Retina (tissue), 1 donor: ENCODE measurements at places on chromosomes 12 and 14.

DNA sequence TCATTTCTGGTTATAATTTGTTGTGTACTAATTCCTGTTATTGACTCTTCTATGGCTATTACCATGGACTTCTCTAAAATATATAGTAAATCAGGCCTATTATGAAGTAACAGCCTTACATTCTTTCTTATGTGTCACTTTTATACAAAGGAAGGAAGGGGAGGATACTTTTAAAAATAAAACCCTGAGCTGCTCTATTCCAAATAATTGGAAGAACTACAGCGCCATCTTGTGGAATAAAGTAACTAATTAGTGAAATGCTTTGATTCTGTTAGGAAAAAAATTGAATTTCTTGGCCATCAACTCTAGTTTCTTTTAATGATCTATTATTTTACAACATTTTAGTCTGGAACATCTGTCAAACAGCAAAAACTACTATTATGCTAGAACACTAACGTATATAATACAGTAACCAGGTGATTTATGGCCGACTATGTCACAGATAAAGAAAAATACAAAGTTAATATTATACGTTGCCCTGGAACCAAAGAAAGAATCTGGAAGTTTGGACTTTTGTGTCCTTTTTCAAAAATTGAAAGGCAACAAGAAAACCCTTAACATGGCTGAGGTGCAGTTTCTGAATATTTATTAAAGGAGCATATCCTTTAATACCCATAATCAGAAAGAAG, 55.0 kb upstream of the NELL2 start:
- peak; percentile 33 for DNase-seq

DNA sequence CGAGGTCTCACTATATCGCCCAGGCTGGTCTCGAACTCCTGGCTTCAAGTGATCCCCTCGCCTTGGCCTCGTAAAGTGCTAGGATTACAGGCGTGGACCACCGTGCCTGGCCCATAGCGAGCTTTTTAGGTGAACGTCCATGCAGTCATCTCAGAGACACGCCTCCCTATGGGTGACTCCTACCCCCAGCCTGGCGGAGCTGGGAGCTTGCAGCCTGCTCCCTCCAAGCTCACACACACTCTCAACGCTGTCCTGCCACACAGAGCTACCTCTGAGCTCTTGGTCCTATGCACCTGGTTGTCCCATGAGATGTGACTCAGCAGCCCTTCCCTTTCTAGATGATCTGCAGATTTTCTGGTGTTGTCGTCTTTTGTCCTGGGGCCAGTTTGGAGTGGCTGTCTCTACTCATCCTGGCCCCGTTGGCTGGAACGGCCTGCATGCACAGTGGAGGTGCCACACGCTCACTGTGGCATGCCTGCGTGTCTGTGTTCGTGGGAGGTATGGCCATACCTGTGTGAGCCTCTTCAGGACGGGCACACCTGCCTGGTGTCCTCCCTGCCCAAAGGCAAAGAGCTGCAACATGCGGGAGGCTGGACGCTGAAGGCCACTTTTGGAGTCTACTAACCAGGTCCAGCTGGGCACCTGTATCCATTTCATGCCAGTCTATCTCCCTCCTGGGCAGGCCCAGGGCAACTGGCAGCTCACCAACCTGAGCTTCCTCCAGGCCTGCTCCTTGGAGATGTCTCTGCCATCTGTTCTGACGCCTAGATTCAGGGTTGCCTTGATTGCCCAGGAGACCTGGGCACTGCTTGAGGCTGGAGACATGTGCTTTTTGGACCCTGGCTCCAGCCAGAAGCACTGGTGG, 18.1 kb downstream of the CABP1 start:
- DNase-seq: no peak

DNA sequence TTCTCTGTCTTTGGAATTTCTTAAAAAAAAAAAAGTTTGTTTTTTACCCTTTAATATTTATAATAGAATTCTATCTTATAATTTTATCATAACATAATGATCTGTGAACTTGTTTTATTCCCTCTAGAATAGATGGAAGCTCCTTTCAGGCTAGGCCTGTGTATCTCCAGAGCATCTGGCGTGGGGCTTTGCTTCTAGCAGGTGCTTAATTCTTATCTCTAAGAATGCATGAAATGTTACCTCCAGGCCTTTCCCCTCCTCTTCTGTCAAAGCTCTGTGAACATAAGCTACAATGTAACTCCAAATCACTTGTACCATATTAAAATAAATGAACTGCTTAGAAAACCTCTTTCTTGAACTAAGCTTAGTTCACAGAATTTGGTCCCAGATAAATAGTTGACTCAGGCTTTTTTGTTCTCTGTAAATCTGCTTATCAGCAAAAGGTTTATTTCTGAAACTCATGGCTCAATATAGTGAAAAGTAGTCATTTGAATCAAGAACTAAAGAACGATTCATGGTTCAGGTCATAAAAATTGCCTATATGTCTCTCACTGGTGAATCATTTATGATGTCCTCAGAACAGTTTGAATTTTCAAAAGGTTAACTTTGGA, 407.1 kb downstream of the TRHDE start:
- DNase-seq: no peak

DNA sequence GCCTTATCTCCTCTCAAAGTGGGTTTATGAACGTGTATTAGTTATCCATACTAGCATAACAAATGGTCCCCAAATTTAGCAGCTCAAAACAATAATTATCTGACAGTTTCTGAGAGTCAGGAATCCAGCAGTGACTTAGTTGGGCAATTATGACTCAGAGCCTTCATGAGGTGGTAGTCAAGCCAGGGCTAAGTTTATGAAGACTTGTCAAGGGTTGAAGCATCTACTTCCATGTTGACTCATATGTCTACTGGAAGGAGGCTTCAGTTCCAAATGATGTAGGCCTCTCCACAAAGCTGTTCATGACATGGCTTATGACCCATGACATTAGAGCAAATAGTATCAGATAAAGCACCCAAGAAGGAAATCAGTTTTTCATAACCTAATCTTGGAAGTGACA, 73.2 kb downstream of the IPO8 start:
- DNase-seq: no peak

DNA sequence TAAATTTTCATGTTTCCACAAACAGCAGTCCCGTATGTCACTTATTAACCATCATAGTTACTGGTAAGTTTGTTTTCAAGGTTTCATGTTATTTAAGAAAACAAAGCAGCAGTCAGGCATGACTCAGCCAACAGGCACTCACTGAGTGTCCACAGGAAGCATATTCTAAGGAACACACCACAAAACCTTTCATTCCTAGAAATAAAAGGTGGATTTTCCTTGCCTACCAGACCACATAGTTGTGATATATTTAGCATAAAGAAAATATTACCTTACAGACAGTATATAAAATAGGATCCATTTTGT, 143.3 kb upstream of the AVPR1A start:
- DNase-seq: no peak

- no peak for DNase-seq
Measured at GRCh38 chr14:75200451-75200850, 24.0 kb upstream of the TMED10 start.

DNA sequence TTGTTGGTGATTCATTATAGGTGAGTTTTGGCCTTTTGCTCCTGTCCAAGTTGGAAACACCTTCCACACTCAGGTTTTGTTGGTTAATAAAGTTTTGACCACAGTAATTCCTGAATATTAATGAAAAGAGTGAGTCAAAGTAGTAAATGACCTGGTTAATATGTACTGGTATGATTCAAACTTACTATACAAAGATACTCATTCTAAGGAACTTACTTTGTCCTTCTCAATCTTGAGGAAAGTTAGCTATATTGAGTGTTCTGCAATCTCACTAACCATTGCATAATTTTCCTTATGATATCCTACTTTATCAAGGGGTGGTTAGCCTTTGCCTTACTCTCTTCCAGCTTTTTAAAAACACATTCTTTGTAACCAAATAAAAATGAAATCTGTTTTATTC, 20.9 kb upstream of the HECTD1 start:
- DNase-seq: no peak

- DNase-seq: no peak
Measured at GRCh38 chr14:88748288-88748687, 44.5 kb downstream of the EML5 start.

- no peak for DNase-seq
Measured at GRCh38 chr12:14701809-14702568, 5.6 kb upstream of the GUCY2C start.

GRCh38 chr14:53146739-53147138, 6.4 kb downstream of the DDHD1 start:
- no peak for DNase-seq

- DNase-seq: no peak
Measured at GRCh38 chr12:124694250-124694649, 126.8 kb upstream of the NCOR2 start.

GRCh38 chr14:30443368-30444007, 115.5 kb upstream of the G2E3 start:
- DNase-seq: no peak

GRCh38 chr12:102514696-102515095, 34.3 kb upstream of the IGF1 start:
- no peak for DNase-seq

- no peak for DNase-seq
Measured at GRCh38 chr12:14999695-15000365, 27.0 kb downstream of the PDE6H start.

DNA sequence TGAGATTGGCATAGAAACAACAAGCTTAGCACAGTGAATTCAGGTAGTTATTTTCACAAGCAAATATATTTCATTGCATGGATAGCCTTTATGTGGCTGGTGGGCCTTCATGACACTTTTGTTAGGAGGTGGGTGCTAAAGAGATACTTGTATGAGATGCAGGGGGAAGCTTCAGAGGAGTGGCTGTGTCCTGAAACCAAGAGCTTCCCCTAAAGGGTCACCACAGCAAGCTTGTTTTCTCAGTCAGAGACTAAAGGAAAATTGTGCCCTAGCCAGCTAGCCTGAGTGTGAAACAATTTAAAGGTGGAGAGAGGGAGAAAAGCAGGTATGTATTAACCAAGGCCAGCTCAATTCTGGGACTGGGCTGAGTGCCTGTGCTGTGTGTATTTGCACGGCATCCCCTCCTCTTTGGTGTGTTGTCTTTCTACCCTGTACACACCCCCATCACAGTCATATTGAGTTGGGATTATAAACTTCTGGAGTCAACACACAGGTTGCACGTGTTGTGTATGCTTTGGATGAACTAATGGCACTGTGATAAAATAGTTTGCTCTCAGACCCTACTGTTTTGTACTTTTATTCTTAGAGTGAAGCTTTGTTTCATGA, 79.2 kb downstream of the RASSF8 start:
- DNase-seq: no peak

DNA sequence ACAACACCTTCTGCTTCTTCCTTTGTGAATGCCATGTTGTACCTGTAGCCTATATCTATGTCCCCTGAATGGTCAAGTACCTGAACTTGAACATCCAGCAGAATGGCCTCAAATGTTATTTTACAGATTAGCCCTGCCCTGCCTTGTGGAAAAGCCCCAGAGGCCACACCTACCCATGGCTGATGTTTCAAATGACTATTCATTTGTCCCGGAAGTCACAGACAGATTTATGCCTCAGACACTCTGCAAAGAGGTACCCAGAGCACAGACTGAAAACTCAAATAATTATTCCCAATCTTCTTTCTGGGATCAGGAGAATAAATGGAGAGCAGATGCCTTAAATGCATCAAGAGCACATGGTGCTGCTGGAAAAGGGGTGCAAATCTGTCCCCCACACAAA, 13.0 kb upstream of the DPF3 start:
- DNase-seq: no peak

DNA sequence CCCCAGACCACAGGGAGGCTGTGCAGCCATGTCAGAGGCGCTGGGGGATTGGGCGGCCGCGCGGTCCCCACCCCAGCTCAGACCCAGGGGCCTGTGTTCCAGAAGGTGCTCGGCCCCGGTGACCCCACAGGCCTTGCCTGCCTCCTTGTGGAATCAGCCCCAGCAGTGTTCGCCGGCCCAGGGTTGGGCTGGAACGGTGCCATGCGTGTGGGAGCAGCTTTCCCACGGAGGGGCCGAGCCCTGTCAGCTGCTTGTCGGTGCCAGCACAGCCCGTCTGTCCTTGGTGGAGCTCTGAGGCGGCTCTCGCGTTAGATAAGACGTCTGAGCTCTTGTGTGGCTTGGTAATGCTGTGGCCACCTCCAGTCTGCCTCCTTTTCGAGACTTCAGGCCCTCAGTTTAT, 8.5 kb downstream of the ZFYVE21 start:
- no peak for DNase-seq

- no peak for DNase-seq
Measured at GRCh38 chr14:99410019-99410418, 70.6 kb downstream of the SETD3 start.

DNA sequence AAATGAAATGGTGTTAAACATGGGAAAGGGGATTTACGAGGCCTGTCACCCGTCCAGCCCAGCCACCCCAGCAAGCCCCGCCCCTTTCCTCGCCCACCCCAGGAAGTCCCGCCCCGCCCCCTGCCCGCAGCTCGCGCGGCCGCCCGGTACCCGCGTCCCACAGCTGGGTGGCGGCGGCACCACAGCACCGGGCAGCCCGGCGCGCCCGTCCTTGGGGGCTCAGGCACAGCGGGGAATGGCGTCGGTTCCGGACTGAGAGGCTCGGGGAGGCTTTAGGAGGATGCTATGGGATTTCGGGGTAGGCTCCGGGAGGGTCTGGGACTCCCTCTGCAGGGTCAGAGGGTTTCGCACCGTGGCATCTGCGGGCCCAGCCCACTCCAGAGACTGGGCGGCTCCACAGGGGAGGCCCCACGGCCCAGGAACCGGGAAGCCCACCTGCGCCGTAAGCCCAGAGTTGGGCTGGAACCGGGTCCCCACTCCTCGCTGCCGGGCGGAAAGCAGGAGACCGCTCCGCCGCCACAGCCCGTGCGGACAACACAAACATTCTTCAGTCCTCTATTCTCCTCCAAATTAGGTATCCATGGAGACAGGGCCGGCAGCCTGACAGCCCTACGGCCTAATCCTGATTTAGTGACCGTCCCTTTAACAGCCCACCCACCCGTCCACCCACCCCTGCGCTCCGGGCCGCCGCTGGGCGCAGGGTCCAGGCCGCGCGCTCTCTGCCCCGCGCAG, 1.4 kb downstream of the FIGNL2 start:
- peak; percentile 86 for DNase-seq

- DNase-seq: no peak
Measured at GRCh38 chr12:15526033-15526432, 203.7 kb downstream of the PTPRO start.

GRCh38 chr12:99261256-99261655, 386.3 kb upstream of the GARIN6 start:
- no peak for DNase-seq

- DNase-seq: no peak
Measured at GRCh38 chr14:30496852-30497251, 62.1 kb upstream of the G2E3 start.

DNA sequence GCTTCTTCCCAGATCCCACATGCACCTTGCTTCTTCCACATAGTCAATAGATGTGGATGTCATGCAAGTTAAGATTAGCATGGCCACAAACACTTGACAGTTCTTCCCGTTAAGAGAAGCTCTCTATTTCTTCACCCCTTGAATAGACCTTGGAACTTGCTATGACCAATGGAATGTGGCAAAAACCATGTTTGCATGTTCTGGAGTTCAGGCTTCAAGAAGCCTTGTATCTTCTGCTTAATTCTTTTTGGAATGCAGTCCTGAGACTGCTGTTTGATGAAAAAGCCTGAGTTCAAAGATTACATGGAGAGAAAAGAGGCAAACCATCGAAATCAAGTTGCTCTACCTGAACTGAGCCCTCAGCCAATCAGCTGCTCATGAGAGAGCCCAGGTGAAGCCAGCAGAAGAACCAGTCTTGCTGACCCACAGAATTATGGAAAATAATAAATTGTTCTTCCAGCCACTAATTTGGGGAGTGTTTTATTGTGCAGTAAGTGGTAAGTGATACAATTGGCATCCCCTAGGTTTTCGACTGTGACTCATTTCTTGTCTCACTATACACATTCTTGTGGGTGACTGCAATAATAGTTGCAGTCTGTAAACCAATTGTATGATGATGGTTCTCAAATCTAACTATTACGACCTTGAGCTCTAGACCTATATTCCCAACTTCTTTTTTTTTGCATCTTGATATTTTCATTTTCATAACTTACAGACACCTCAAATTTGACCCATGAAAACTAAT, 12.6 kb downstream of the RASSF9 start:
- no peak for DNase-seq
